AG10803 (cell line): ENCODE measurements at places on chromosomes 7 and 10.
A peak's percentile ranks its signal among the peaks of the same experiment; 100 is the strongest.

GRCh38 chr10:90665905-90666662 lies 191.8 kb downstream of the HTR7 start:
- DNase-seq, result no peak

DNA sequence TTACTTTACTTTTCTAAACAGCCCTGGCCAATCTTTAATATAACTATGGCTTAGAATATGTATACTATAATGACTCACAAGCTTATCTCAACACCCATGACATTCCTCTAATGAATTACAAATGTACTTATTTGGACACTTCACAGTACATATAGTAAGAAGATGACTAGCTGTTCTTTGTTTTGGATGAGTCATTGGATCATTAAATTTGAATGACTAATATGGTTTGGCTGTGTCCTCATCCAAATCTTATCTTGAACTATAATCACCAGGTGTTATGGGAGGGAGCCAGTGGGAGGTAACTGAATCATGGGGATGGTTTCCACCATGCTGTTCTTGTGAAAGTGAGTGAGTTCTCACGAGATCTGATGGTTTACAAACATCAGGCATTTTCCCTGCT lies 807.5 kb upstream of the SORCS1 start:
- DNase-seq, result peak; percentile 79

GRCh38 chr7:132536654-132537395 lies 39.4 kb downstream of the PLXNA4 start:
- peak; percentile 57 for DNase-seq

DNA sequence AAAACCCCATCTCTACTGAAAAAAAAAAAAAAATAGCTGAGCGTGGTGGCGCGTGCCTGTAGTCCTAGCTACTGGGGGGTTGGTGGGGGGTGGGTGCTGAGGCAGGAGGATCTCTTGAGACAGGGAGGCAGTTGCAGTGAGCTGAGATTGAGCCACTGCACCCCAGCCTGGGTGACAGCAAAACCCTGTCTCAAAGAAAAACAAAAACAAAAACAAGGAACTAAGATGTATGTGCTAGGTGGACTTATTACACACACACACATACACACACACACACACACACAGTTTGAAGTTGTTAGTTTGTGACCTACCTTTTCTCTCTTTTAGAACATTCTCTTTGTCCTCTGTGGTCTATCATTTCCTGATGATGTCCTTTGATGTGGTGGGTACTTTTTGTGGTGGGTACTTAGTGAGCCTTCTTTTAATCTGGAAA lies 53.5 kb downstream of the EXOC6 start:
- DNase-seq, result no peak

DNA sequence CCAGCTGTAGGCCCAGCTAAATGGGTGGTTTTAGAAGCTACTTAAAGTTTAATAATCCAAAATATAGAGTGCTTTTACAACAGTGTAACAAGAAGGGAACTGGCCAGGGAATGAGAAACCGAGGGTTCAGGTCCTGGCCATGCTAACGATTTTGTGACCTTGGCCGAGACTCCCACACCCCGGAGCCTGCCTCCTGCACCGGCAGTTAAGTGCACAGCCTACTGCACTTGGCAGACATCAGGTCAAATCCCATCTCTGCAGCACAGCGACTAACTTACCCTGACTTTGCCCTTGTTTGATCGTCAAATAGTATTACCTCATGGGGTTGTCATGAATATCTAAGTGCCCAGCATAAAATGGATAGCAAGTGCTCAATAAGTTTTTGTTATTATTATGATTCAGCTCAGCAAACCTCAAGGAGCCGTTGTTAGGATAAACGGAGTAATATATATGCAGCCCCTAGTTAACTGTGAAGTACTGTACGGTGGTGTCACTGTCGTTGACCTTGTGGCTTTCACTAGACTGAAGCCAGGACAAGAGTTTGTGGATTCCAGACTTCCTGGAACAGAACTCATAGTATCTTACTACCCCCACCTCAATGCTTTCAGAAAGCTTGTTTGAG lies 35.5 kb downstream of the LYZL1 start:
- DNase-seq, result no peak

DNA sequence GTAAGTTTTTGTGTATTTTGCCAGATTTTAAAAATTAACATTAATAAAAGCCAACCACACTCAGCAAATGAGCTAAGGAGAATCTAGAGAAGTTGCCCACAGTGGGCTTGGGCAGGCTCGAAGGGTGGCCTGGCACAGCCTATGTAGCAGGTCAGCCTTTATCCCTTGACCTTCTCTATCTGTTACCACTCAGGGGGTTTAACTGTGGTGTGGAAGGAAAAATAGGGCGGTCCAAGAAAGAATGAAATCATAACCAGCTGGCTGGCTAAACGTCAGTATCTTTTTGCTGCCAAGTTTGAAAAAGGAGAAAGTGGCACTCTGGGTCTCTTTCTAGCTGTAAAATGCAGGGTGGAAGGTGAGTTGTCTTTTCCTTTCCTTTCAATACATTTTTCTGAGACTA lies 130.3 kb upstream of the ASAH2 start:
- peak; percentile 40 for DNase-seq

DNA sequence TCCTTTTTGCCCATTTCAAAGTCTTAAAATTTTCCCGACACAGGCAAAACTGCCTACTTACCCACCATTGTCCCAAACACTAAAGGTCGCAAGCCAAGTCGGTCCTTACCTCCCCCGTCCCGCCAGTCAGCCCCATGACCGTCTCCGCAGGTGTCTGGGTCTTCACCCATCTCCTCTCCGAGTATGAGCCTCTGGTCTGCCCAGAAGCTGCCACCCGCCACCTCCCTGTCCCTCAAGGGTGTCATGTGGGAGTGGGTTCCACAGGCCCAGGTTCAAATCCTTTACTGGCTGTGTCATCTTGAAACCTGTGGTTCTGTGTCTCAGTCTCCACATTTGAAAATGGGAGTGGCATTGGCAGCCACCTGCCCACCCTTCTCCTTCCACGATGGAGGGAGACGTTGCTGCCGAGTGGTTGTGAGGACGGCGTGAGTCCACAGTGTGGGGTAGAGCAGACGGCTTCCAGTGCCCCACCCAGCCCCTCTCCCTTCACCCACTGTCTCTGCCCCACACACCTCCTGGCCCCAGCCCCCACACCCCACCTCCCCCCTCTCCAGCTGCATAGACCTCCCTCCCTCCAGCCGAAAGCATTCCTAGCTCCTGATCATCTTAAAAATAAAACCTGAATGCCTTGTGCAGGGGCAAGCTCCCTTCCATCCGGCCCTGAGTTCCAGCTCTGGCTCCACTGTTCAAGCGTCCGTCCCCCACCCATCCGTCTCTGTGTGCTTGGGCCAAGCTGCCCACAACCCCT lies 35.3 kb downstream of the FOXL3 start:
- DNase-seq, result no peak

DNA sequence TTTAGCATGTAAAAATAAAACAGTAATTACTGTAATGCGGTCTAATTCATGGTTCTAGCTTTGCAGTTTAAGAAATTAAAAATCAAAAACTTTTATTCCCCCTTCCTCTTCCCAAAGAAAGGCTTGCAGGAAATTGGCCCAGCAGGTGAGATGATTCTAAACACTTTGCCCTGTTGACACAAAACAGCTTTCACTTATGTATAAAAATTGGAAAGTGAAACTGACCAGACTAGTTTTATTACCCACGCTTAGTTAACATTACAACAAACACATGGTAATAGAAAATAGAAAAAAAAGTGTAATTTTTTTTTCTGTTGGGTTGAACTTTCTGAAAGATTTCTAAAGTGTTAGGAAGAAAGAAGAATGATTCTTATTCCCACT lies 1.2 kb upstream of the CCDC6 start:
- DNase-seq, result no peak
